ENCODE measurements at places on chromosomes 5 and 9.

DNA sequence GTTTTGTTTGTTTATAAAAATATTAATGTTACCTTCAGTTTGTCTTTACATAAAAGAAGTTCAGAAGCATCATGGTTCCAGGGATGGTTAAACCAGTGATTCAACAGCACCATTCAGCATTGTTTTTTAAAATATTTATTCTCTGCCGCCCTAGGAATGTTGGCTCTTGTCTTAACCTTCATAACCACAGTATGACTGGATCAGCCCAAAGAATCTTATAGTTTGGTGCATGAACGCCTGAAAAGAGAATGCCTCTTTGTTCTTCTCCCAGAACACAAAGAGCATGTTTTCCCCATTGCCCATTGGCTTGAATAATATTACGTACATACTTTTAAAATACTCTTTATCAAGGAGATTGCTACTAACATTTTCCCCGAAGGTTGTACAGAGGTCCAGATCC, 413.4 kb downstream of the ANXA1 start:
- no peak for DNase-seq

DNA sequence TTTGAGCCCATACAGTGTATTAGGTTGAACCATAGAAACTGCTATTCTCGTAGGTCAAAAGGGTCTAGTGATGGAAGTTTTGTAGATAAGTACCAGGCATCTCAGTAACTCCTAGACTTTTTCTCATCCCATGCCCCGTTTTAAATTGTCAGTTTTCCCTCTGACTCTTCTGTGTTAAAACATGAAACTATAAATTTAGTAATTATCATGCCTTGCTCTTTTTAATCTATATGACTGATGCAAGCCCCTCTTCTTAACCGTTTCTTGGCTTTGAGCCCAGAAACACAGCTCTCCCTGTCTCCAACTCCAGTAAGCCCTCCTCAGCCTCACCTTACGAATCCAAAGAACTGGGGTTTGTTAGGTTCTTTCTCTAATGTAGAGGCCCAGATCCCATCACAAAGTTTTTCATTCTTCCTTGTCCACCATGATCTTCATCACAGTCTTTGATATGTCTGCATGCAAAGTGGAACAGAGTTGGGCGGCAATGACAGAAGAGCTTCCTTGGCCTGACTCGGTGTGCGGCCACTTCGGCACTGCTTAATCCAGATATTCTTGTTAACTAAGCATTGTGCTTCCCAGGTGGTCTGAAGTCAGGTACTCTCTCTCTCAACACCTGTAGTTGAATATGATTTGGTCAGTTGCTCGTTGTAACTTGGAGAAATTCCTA, 21.1 kb downstream of the RGMB start:
- no peak for DNase-seq

DNA sequence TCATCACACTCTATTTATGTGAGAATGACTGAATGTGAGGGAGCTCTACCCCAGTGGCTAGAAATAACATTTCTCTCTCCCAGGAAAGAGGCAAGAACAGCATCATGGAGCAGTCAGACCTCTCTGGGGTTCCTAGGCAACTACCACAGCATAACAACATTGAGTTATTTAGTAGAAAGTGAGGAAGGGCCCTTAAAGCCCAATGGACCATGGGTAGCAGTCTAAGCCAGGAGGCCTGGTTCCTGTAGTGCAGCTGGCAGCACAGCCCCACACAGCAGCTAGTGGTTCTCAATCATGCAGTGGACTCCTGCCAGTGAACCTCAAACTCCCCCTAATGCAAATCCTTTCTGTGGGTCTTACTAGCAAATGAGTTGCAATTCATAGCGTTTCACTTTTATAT, 55.3 kb downstream of the SPEF2 start:
- DNase-seq, result no peak

GRCh38 chr9:94945197-94946144, 219.0 kb downstream of the AOPEP start:
- DNase-seq, result no peak

GRCh38 chr9:112421771-112422222, 41.9 kb downstream of the HSDL2 start:
- DNase-seq, result no peak

- no peak for DNase-seq
Observed at GRCh38 chr5:52945040-52945439, 44.1 kb upstream of the ITGA2 start.

GRCh38 chr5:143128412-143129071, 274.9 kb downstream of the NR3C1 start:
- no peak for DNase-seq

DNA sequence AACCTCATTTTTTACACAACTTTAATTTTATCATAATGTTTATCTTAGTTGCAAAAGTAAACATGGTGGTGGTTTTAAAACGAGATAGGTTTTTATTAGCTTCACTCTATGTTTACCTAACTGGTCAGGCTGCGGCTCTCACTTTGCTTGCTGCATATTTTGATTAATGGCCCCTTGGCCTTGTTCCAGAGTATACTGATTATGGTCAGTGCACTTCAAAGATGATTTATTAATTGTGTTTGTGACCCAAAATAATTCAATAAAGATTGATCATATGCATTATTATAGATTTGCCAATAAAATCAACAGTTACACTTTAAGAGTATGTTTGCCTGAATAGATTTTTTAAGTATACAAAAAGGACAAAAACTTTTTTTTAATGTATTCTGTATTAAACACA, 188.0 kb downstream of the XRCC4 start:
- DNase-seq, result no peak

DNA sequence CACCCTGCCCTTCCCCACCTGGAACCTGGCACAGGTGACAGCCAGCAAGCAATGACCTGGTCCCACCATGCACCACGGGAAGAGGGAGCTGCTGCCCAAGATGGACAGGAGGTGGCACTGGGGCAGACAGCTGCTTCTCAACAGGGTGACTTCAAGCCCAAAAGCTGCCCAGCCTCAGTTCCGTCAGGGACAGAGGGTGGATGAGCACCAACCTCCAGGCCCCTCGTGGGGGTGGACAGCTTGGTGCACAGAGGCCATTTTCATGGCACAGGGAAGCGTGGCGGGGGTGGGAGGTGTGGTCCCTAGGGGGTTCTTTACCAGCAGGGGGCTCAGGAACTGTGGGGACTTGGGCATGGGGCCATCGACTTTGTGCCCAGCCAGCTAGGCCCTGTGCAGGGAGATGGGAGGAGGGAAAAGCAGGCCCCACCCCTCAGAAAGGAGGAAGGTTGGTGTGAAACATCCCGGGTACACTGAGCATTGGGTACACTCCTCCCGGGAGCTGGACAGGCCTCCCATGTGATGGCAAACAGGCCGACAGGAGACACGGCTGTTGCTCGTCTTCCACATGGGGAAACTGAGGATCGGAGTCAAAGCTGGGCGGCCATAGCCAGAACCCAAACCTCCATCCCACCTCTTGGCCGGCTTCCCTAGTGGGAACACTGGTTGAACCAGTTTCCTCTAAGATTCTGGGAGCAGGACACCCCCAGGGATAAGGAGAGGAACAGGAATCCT, 1.9 kb downstream of the CEL start:
- no peak for DNase-seq
